DMS53 (cell line): ENCODE measurements at places on chromosomes 1 and 21.
A peak's percentile ranks its signal among the peaks of the same experiment; 100 is the strongest.

DNA sequence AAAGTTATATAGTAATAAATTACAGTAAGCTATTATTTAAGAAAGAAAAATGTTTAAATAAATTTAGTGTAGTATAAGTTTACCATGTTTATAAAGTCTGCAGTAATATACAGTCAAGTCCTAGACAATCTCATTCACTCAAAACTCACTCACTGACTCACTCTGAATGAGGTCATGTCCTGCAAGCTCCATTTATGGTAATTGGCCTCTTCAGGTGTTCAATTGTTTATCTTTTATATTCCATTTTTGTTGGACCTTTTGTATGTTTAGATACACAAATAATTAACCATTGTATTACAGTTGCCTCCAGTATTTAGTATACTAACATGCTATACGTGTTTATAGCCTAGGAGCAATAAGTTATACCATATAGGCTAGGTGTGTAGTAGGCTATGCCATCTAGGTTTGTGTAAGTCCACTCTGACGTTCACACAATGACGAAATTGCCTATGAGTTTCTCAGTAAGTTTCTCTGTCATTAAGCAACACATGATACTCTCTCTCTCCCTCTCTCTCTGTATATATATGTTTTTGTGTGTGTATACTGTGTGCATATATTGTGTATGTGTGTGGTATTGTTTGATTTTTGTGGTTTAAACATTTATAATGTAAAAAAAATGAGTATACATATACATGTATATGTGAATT, 161.2 kb downstream of the NCAM2 start:
- DNase-seq: peak; percentile 1

GRCh38 chr1:223455470-223455869, 62.3 kb downstream of the CCDC185 start:
- no peak for DNase-seq

DNA sequence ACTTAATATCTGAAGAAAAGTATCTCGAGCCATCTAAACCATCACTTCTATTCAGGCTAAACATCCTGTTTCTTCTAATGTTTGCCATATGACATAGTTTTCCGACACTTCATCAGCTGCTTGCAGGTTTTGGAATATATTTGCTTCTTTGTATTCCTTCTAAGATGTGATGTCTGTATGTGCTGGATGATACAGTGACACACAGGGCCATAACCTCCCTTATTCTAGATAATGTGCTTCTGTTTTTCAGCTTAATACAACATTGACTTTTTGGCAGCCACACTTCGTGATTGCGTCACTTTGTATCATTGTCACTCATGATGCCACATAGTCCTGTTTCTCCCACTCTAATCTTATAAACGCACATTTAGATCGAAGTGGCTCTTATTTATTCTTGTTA, 156.3 kb downstream of the CRB1 start:
- DNase-seq: no peak

DNA sequence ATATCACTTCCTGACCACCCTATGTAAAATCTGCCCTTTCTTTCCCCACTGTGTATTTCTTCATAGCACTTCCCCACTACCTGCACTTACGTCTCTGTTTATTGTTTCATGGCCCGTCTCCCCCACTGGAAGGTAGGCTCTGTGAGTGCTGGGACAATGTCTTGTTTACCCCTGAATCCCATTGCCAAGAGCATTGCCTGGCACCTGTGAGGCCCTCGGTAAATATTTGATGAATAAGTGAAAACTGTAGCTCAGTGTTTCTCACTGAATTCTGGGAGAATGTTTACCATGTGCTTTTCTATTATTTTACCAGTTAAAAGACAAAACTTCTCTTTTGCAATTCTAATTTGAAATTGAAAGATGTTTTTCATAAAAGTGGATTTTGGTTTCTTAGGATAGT, 11.8 kb downstream of the NFASC start:
- peak; percentile 91 for DNase-seq

DNA sequence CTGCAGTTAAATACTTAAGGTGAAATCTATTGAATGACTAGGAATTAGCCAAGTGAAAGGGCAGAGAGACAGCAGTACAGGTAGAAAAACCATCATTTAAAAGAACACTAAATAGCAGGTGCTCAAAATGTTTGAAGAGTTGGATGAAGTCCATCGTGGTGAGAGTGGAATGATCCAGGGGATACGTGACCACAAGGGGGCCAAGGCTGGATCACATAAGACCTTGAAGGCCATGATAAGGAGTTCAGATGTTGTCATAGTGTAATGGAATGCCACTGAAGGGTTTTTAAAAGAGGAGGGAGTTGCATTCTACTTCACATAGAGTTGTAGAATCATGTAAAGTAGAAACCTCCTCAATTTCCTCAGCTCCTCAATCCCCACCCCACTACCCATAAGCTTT, 34.8 kb upstream of the HOOK1 start:
- DNase-seq: peak; percentile 52

GRCh38 chr1:2326524-2326923, 64.8 kb downstream of the MORN1 start:
- no peak for DNase-seq

DNA sequence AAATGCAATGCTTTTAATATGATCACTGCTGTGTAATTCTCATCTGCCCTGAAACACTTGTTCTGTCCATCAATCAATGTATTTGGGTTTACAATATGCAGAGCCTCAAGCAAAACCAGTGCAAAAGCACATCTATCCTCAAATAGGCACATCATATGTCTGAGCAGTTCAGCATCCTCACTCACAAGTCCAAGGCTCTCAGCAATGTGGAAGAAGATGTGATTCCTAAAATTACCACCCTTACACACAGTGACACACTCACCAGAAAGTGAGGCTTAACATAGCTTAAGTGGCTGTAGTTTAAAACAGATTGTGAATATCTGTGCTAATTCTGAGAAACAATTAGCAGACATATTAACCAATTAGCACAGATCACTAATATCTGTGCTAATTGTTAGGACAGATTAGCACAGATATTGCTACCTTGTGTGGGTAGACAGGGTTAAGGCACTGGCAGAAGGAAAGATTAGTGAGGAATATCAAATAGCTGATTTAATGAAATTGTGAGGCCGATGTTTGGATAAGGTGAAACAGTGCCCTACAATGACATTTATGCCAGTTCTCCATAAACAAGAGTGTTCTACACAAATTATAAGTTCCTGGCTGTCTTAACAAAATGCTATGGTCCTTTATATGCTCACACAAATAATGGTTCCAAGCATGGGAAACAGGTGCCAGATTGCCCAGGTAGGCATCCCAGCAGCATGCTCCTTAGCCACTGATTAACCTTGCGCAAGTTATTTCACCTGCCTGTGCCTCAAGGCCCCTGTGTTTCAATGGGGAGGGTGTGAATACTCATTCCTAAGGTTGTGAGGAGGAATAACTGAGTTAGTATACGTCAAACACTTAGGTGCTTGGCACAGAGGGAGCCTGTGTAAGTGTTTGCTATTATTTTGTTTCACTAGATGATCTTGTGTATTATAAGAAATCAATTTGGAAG, 41.7 kb downstream of the MRPL39 start:
- DNase-seq: no peak

DNA sequence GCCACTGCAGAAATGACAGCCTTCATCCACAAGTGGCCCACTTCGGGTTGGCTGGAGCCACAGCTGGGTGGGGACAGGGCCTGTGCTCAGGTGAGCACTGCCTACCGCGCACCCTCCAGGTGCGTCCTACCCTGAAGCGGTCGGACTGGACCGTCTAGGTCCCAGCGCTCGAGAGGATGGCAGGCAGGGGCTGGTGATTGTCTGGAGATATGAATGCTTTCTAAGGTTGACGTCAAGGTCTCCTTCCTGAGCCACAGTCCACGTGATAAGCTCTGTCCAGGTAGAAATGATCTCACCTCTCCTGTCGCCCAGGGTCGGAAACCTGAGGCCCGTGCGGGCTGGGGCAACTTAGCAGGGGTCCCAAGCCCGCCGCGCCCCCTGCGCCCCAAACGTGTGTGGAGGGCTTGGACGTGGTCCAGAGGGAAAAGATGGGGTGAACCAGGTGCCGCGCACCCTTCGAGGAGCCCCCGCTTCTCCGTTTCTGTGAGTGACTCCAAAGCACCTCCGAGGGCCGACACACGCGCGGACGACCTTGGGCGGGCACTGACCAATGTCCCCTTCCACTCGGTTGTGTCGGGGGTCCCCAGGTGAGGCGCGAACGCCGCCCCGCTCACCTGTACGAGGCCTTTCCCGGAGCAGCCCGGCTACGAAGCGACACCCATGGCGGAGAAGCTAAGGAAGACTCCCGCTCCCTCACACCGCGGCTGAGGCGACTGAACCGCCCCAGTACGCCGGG, 853 bp upstream of the DOP1B start:
- peak; percentile 95 for DNase-seq

GRCh38 chr21:41328660-41329607, 12.3 kb downstream of the FAM3B start:
- DNase-seq: no peak

- peak; percentile 95 for DNase-seq
These were observed 150.0 kb downstream of the TOMM20 start for GRCh38 chr1:234978397-234979295.

- DNase-seq: peak; percentile 45
These were observed 22.0 kb downstream of the RLF start for GRCh38 chr1:40183055-40183710.

DNA sequence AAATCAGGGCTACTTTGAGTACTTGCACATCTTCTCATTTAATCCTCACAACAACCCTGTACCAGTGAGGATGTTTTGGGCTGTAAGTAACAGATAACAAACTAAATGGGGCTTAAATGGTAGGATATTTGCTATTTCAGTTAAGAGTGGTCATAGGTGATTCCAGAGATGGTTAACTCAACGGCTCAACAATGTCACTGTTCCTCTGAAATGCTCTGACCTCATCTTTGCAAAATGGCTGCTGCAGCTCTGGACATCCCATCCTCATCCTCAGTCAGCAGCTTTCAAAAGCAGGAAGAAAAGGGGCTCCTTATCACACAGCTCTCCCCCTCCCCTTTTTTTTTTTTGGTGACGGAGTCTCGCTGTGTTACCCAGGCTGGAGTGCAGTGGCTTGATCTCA, 1.5 kb downstream of the LDLRAD2 start:
- DNase-seq: no peak

DNA sequence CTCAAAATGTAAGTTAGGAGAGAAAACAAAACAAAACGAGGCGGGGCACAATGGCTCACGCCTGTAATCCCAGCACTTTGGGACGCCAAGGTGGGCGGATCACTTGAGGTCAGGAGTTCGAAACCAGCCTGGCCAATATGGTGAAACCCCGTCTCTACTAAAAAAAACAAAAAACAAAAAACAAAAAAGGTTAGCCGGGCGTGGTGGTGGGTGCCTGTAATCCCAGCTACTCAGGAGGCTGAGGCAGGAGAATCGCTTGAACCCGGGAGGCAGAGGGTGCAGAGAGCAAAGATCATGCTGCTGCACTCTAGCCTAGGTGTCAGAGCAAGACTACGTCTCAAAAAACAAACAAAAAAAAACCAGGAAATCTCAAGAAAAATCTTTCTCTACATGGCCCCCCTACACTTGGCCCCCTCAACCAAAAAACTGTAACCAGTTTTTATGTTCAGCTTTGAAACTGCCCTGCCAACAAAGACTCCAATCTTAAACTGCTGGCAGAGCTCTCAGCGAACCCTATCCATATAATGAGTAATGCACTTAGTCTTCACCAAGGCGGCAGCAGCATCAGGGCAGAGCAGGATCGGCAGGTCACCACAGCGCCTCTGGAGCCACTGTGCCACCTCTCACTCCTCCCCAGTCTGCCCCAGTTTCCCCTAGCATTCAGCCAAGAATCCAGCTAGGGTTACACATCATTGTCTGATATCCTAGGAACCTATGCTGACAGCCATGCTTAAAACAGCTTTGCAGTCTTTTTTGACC, 71.7 kb downstream of the JAK1 start:
- DNase-seq: no peak

DNA sequence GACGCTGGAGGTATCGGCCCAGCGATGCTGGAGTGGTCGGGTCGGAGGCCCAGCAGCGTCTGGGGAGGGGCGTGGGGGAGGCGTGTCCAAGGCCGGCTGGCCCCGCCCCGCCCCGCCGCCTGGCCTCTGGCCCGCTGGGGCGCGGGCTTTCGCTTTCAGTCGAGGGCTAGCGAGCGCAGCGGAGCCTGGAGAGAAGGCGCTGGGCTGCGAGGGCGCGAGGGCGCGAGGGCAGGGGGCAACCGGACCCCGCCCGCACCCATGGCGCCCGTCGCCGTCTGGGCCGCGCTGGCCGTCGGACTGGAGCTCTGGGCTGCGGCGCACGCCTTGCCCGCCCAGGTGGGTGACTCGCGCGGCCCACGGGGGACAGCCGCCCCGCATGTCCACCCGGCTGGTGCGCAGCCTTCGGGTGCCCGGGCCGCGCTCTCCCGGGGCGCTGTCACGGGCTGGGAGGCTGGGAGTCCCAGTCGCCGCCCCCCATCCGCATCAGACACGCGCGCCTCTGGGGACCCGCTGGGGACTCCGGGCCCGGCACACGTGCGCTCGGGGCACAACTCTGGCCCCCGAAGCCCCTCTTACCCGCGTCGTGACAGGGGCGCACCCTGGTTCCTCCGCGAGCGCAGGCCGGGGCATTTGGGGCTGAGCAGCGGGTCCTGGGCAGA, at the start of gene TNFRSF1B:
Gene TNFRSF1B (plus strand): TSS at position 158 of the 659 bp plus-strand sequence. CDS start 101 bp downstream, at position 259.
- peak; percentile 62 for DNase-seq

GRCh38 chr21:45578176-45578801, 36.0 kb upstream of the SLC19A1 start:
- DNase-seq: peak; percentile 79

DNA sequence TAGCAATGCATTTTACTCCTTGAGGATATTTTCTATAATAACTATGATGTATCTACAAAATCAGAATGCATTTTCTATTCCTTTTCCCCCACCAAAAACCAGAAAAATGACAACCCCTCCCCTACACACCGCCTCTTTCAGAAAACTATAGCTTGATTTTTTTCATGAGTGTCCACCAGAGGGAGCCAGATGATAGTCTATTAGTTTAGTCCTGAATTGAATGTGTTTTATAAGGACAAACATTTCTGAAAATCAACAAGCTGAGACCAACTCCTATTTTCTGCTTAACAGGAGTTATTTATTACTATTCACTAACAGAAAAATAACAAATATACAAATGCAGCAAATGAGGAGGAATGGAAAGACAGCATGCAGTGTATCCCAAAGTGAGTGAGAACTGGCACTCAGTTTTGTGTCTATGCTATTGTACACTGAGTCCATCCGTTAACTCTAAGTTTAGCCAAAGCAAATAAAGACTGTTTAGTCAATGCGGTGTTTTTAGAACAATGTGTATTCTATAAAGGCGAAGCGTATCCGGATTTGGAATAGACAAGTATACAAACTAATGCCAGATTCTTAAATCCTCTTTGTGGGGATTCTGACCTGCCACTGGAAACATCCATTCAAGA, 182.6 kb downstream of the VAV3 start:
- peak; percentile 73 for DNase-seq

GRCh38 chr1:154774175-154774855, 95.8 kb downstream of the KCNN3 start:
- no peak for DNase-seq
